ENCODE measurements at places on chromosomes 11 and 22.

- no peak for DNase-seq
Measured at GRCh38 chr11:112166562-112166961, 610 bp upstream of the TEX12 start.

- DNase-seq: no peak
Measured at GRCh38 chr11:128988242-128988970, 45.7 kb upstream of the TP53AIP1 start.

DNA sequence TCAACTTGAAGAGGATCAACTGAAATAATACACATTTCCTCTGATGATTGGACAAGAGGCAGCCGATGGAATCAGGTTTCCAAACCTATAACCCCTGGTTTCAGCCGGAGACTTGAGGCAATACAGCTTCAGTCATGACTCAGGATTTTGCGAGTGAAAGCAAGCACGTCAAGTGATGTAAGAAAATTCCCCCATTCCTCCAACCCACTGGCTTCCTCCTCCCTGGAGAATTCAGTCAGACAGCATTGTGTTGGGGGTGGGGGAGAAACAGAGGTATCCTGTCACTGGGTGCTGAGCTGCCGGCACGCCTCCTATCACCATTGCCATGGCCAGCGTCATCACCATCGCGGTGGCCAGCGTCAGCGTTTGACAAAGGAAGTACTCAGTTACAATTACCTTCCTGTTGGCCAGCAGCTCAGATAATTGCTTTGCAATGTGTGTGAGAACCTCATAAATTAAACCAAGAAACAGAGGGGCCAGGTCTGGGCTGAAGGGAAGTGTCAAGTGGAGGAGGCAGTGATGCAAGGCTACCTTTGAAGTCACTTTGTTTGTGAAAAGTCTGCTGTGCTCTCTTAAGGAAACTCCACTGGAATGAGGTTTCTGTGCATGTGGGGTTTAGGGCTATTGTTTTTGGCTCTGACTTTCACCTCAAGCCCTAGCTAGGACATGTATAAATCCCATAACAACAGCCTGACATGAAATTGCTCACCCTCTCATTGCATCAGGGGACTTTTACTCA lies 50.2 kb downstream of the LIF start:
- DNase-seq: peak; percentile 83

- DNase-seq: no peak
Measured at GRCh38 chr11:125357551-125357950, 138.5 kb downstream of the FEZ1 start.

- DNase-seq: no peak
Measured at GRCh38 chr11:118148856-118149255, 3.8 kb downstream of the SCN4B start.

GRCh38 chr22:20533095-20533878 lies 25.9 kb downstream of the MED15 start:
- no peak for DNase-seq

DNA sequence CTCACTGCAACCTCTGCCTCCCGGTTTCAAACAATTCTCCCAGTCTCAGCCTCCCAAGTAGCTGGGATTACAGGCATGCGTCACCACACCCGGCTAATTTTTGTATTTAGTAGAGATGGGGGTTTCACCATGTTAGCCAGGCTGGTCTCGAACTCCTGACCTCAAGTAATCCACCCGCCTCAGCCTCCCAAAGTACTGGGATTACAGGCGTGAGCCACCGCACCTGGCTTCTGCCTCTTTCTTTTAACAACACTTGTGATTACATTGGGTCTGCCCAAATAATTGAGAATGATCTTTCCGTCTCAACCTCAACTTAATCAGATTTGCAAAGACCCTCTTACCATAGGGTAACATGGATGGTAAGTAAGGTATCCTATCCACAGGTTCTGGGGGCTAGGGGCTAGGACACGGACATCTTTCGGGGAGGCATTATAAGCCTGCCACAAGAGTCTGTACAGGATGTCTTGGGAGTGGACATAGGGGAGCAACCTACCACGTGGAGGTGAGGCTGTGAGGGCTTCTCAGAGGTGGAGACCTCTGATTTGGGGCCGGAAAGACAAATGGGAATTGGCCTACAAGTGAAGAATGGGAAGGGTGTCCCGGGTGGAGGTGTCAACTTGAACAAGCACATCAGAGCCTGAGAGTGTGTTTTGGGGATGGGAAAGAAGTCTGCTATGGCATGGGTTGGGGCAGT lies 2.7 kb upstream of the CBX6 start:
- DNase-seq: no peak

DNA sequence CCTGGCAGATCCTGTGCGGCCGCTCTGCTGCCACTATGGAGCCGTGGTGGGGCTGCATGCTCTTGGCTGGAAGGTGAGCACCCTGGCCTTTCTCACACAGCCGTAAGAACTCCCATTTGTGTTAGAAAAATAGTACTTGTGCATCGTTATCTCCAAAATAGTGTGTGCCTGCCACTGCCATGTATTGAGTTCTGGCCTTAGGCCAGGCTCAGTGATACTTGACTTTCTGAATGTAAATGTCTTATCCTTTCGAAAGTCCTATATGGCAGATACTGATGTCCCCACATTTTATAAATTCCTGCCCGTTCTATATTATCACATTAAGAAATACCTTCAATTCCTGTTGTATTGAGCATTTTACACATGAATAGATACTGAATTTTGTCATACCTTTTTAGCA lies 4.4 kb upstream of the TMEM179B start:
- DNase-seq: no peak

- DNase-seq: no peak
Measured at GRCh38 chr22:17922925-17923903, 101.1 kb downstream of the MICAL3 start.

- no peak for DNase-seq
Measured at GRCh38 chr22:19936513-19936912, 5.1 kb upstream of the COMT start.

GRCh38 chr11:71396548-71397123 lies 51.6 kb downstream of the DHCR7 start:
- no peak for DNase-seq

DNA sequence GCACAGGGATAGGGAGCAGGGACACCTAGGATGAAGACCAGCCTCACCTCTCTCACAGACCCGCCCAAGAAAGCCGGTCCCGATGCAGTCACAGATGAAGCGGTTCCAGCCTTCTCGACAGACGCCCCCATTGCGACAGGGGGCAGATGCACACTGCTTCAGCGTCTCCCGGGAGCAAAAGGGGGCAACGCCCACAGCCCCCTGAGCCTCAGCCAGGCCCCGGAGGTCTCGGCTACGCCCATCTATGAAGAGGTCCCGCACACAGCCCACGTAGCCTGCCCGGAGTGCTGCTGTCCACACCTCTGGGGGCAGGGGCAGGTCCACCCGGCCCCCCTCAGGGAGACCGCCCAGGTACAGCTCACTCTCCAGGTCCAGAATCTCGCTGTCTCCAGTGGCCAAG lies 62.3 kb downstream of the NRXN2 start:
- no peak for DNase-seq

DNA sequence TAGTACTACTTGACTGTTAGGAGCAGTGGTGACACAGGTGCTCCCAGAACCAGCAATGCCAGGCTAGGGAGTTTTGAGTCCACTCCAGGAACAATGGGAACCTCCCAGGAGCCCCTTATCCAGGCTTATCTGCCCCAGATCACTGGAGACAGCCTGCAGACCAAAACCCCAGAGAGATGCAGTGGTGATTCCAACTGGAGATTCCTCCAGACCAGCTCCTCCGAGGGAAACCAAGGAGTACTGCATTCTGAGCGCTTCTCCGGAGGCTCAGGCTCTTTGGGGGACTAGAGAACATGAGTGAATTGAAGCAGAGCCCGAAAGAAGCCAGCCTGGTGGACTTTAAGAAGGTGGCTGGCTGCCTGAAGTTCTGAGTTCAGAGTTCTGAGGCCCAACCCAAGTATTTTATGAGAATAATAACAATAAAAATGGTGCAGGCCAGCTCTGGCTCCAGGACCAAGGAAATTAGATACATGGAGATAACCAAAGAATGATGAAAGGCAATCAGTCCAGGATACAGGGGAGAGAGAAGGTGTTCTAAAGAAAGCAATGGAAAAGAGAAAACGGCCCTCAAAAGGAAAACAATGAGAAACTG lies 1.3 kb upstream of the TMEM25 start:
- DNase-seq: no peak

GRCh38 chr22:48097723-48098122 lies 1335.3 kb downstream of the TBC1D22A start:
- DNase-seq: no peak

GRCh38 chr11:61697764-61698163 lies 17.6 kb downstream of the DAGLA start:
- no peak for DNase-seq

Measured in HL-60 (cell line).